Keratinocyte (primary cell): ENCODE measurements at places on chromosomes 3 and 15. TPM values are rescaled to one million over a fixed set of nuclear protein-coding genes. Genes with fewer than 3 reads are reported as not detected.

DNA sequence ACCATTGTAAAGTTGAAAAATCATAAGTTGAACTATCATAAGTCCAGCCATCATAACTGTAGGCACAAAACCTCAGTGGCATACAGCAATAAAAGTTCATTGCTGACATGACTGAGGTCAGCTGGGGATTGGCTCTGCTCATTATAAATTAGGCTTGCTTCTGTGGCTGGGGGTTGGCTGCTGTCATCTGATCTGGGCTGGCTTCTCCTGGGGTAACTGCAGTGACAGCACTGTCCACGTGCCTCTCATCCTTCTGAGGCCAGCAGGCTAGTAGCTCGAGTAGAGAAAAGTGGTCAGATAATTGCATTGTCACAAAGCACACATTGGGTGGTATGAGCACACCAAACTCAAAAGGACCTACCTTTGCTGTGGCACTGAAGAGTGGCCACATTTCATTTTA lies 31.3 kb downstream of the CMTM7 start:
- H3K4me1 ChIP-seq: peaks cover 37% of the 10 kb centered on the region
- DNase-seq: no peak
- no peak overlapping the region for H3K4me3 ChIP-seq
- H3K27me3 ChIP-seq: no peaks in the 10 kb centered on the region
- H3K27ac ChIP-seq: peak overlapping the region; percentile 93

GRCh38 chr3:123300056-123300455 lies 98.3 kb downstream of the SEC22A start:
- no peak for DNase-seq
- no peaks in the 10 kb centered on the region for H3K36me3 ChIP-seq
- peaks cover 10% of the 10 kb centered on the region for H3K27me3 ChIP-seq
- no peaks in the 10 kb centered on the region for H3K4me1 ChIP-seq
- no peak overlapping the region for H3K27ac ChIP-seq

DNA sequence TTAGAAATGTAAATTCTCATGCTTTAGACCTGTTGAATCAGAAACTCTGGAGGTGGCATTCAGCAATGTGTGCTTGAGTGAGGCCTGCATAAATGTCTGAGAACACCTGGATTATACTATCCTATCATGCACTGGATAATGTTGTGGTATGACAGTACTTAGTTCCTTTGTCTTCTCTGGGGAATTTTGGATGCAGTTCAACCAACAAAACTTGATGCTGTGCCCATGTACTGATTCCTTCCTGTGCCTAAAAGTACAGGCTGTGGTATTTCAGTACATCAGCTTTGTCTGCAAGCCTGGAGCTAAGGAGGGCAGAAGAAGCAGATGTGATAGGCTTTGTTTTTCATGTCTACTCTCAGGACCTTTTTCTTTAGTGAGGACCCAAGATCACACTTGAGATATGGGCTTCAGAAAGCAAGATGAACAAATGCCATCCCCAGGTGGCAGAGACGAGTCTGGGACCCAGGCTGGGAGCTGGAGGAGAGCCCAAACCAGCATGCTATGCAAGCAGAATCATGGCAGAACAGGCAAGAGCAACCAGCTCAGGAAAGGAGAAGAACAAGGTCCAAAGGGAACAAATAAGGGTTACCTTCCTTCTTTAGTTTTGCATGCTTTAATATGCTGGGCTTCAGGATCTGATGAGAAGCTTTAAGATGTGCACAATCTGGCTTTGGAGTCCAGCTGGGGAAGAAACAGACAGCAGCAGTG lies 124.7 kb downstream of the MYRIP start:
- H3K4me3 ChIP-seq: no peak overlapping the region
- no peaks in the 10 kb centered on the region for H3K4me1 ChIP-seq
- no peak for DNase-seq

DNA sequence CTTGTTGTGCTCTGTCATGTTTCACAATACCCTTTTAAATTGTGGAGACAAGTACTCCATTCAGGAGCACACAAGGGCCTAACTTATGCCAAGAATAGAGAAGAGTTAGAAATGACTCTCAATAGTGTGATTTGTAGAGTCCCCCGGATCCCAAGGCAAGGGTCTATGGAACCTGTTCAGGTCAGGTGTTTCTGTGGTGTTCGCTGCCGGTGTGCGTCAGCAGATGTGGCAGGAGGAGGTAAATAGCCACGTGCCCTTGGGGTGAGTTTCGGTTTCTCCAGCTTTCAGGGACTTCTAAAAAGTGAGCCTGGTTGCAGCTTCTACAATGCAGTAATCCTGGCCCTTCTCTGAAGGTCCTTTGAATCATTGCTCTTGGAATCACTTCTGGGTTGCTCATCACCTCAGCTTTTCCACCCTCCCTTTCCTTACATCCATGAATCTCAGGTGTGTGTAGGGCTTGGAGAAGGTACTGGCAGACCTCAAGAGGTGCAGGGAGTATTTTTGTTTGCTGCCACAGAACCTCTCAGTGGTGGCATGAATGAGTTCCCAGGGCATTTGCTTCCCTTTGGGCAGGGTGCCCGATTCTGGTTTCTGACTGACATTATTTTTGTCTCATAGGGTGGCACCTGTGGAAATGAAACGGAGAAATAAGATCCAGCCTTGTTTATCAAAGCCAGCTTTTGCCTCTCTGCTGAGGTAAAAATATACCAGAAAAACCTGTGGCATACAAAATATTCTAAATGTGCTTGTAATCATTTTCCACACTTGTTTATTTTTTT lies 7.3 kb downstream of the ST3GAL6 start:
- no peaks in the 10 kb centered on the region for H3K4me1 ChIP-seq
- H3K27me3 ChIP-seq: no peaks in the 10 kb centered on the region
- no peak overlapping the region for H3K4me3 ChIP-seq
- no peak for DNase-seq

GRCh38 chr15:62059108-62059815 lies 985 bp downstream of the VPS13C start:
- H3K4me3 ChIP-seq: peak overlapping the region; percentile 93
- H3K36me3 ChIP-seq: no peaks in the 10 kb centered on the region
- no peak for DNase-seq
- no peaks in the 10 kb centered on the region for H3K27me3 ChIP-seq

- no peaks in the 10 kb centered on the region for H3K27me3 ChIP-seq
- H3K4me3 ChIP-seq: no peak overlapping the region
- H3K4me1 ChIP-seq: no peaks in the 10 kb centered on the region
- H3K27ac ChIP-seq: no peak overlapping the region
Observed at GRCh38 chr3:25386686-25387255, 41.3 kb upstream of the RARB start.

DNA sequence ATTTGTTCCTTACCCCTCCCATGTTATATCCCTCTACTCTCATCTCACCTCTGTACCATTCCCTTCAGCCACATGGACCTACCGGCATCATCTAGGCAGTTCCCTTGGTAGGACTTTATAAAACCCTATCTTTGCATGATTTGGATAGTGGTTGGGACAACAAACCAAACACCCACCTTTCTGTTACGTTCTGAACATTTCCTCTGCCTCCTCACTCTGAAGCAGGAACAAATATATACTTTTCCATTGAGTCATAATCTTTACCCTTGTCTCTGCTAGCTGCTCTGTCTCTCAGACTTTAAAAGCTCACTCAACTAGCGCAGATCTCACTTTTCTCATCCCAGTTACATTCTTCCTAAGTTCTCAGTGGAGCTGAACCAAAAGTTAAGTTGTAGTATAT lies 17.8 kb downstream of the UBXN7 start:
- no peaks in the 10 kb centered on the region for H3K4me1 ChIP-seq
- H3K27me3 ChIP-seq: no peaks in the 10 kb centered on the region
- H3K27ac ChIP-seq: no peak overlapping the region
- no peak overlapping the region for H3K4me3 ChIP-seq
- DNase-seq: no peak
- no peaks in the 10 kb centered on the region for H3K36me3 ChIP-seq

GRCh38 chr3:186789554-186790260 lies 6.3 kb downstream of the EIF4A2 start:
- no peak overlapping the region for H3K27ac ChIP-seq
- DNase-seq: no peak
- no peaks in the 10 kb centered on the region for H3K27me3 ChIP-seq
- peaks cover 28% of the 10 kb centered on the region for H3K36me3 ChIP-seq

SLC15A2 gene
- polyA plus RNA-seq: 1.6 to 3.4 TPM (median 2.6 TPM) in 3 replicates

- no peak overlapping the region for H3K27ac ChIP-seq
- no peak overlapping the region for H3K4me3 ChIP-seq
- H3K27me3 ChIP-seq: no peaks in the 10 kb centered on the region
- no peak for DNase-seq
- H3K36me3 ChIP-seq: peaks cover 15% of the 10 kb centered on the region
- H3K4me1 ChIP-seq: peaks cover 7% of the 10 kb centered on the region
Observed at GRCh38 chr15:90988296-90988695, 6.0 kb downstream of the PRC1 start.

DNA sequence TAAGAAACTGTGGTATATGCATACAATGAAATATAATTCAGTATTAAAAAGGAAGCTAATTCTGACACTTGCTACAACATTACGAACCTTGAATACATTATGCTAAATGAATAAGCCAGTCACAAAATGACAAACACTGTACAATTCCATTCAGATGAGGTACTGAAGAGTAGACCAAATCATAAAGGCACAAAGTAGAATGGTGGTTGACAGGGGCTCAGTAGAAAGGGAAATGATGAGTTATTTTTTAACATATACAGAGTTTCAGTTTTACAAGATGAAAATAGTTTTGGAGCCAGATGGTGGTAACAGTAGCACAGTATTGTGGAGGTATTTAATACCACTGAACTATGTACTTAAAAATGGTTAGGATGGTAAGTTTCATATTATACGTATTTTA lies 254.6 kb upstream of the RBMS3 start:
- DNase-seq: no peak
- no peak overlapping the region for H3K4me3 ChIP-seq
- H3K36me3 ChIP-seq: no peaks in the 10 kb centered on the region
- H3K27ac ChIP-seq: peak overlapping the region; percentile 20
- no peaks in the 10 kb centered on the region for H3K27me3 ChIP-seq

ZMYND10 gene
- polyA plus RNA-seq: 0.10 to 0.21 TPM (median 0.15 TPM) in 3 replicates

TNNC1 gene
- 0.22 to 0.35 TPM (median 0.33 TPM) in 3 replicates for polyA plus RNA-seq

DNA sequence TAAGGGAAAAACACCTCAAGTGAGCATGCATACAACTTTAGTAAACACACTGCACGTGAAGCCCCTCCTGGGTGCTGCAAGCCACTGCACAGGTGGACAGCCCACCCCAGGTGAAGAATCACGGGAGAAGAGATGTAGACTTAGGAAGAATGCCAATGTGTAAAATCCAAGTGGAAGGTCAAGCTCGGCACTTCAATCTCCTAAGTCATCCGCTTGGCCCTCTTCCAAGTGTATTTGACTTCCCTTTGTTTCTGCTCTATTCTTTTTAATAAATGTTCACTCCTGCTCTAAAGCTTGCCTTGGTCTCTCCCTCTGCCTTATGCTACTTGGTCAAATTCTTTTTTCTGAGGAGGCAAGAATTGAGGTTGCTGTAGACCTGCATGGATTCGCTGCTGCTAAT lies 316.6 kb downstream of the EDEM1 start:
- H3K4me3 ChIP-seq: no peak overlapping the region
- H3K36me3 ChIP-seq: no peaks in the 10 kb centered on the region
- no peaks in the 10 kb centered on the region for H3K4me1 ChIP-seq
- no peak for DNase-seq
- H3K27ac ChIP-seq: no peak overlapping the region
- H3K27me3 ChIP-seq: no peaks in the 10 kb centered on the region

SLC28A2 gene
- polyA plus RNA-seq: not detected in 3 replicates

TRPC1 gene
- 3.9 to 9.1 TPM (median 5.1 TPM) in 3 replicates for polyA plus RNA-seq

UBAP1L gene
- polyA plus RNA-seq: 0.27 to 0.85 TPM (median 0.55 TPM) in 3 replicates

ELL3 gene
- polyA plus RNA-seq: 10.6 to 52.2 TPM (median 17.9 TPM) in 3 replicates

- no peaks in the 10 kb centered on the region for H3K4me1 ChIP-seq
- H3K27ac ChIP-seq: no peak overlapping the region
- H3K36me3 ChIP-seq: no peaks in the 10 kb centered on the region
- no peak overlapping the region for H3K4me3 ChIP-seq
- DNase-seq: no peak
Observed at GRCh38 chr15:90691982-90692773, 25.0 kb upstream of the BLM start.

- H3K27ac ChIP-seq: no peak overlapping the region
- no peaks in the 10 kb centered on the region for H3K4me1 ChIP-seq
- H3K4me3 ChIP-seq: no peak overlapping the region
Observed at GRCh38 chr3:65779390-65779789, 259.3 kb downstream of the MAGI1 start.

GRCh38 chr3:189949580-189949979 lies 171.1 kb downstream of the P3H2 start:
- H3K27ac ChIP-seq: peak overlapping the region; percentile 52
- no peak overlapping the region for H3K4me3 ChIP-seq
- DNase-seq: no peak
- no peaks in the 10 kb centered on the region for H3K27me3 ChIP-seq

DNA sequence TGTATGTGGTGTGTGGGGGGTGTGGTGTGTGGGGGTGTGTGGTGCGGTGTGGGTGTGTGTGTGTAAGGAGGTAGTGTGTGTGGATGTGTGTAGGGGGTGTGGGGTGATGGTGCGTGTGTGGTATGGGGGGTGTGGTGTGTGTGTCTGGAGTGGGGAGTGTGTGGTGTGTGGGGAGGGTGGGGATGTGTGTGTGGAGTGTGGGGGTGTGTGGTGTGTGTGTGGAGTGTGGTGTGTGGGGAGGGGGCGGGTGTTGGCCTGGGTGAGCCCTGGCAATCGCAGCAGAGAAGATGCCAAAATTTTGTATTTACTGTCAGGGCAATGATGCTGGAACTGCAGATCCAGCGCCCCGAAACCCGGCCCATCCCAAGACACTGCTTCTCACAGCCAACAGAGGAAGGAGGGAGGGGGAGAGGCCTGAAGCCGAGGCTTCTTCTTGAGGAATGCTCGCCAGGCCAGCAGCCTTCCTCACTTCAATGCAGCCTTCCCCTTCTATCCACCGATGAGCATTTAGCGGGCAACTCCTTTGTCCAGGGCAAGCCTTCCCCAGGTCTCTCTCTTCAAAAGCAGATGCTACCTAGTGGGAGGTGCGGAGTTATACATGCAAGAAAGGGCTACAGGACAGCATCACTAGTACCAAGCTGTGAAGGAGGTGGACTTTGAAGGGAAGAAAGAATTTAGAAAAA lies 11.9 kb upstream of the SRP14 start:
- H3K27me3 ChIP-seq: no peaks in the 10 kb centered on the region
- H3K4me1 ChIP-seq: peaks cover 37% of the 10 kb centered on the region
- DNase-seq: no peak
- H3K36me3 ChIP-seq: no peaks in the 10 kb centered on the region
- no peak overlapping the region for H3K27ac ChIP-seq

VIPR1 gene
- 4.5 to 10.0 TPM (median 8.5 TPM) in 3 replicates for polyA plus RNA-seq

PEX5L gene
- 0.54 to 0.92 TPM (median 0.68 TPM) in 3 replicates for polyA plus RNA-seq

DNA sequence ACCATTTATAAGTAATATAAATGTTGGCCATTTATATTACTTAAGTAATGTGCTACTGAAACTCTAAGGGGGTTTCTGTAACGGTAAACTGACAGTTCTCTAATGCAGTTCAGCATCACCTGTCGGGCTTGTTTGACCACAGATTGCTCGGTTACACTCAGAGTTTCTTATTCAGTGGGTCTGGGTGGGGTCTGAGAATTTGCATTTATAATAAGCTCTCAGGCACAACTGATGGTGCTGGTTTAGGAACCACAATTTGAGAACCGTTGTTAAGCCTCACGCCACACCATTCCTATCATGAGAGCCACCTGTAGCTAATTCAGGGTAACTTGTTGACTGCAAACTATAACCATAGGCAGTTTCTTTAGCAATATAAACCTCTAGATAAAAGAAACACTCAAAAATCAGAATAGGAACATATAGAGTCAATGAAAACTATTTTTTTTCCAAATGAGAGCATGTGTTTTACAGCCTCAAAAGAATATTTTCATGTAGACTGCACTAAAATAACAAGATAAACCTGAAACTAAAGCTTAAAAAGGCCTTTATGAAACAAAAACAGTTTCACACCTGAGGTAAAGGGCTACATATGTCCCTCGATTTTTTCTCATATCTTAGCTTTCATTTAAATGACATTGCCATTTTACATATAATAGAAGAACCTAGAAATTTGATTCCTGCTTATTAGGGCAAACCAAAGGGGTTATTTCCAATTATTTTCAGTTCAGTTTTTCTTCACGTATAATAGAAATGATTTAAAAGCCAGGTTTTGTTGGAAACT lies 604.8 kb downstream of the UNC13C start:
- no peak for DNase-seq
- H3K36me3 ChIP-seq: no peaks in the 10 kb centered on the region
- no peaks in the 10 kb centered on the region for H3K27me3 ChIP-seq
- no peak overlapping the region for H3K4me3 ChIP-seq
